Right ventricle myocardium inferior (tissue), 1 donor: ENCODE measurements at places on chromosomes 6 and 20.

DNA sequence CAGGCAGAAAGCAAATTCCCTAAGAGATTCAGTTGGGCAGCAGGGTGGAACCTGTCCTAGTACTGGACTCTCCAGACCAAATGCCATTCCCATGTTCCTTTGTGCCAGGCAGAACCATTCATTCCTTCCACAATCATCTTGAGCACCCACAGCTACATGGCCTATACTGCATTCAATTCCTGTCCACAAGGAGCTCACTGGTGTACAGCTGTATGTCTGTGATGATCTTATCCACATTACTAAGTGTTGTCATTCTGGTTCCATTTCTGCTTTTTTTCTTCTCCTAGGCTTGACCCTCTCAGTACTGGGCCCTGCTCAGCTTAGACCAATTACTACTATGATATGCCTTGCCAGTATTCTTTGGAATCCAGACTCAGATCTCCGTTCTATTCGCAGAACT lies 27.5 kb downstream of the MAN1A1 start:
- no peak for DNase-seq

DNA sequence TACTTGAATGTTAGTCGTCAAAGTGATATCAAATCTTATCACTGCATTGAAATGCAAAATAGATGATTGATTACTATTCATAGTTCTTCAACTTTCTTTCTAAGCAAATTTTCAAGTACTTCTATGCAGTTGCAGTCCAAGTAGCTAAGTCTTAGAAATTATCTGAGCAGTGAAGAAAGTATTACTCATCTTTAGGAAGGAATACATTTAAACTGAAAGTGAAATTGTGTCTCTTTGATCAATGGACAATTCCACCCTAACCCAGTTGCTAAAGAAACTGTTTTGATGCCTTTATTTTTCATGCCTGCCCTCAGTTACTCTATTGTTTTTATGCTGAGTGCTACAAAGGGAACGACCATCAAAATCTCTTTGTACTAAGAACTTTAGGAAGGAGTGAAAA lies 337.4 kb downstream of the GRIK2 start:
- DNase-seq, result no peak

DNA sequence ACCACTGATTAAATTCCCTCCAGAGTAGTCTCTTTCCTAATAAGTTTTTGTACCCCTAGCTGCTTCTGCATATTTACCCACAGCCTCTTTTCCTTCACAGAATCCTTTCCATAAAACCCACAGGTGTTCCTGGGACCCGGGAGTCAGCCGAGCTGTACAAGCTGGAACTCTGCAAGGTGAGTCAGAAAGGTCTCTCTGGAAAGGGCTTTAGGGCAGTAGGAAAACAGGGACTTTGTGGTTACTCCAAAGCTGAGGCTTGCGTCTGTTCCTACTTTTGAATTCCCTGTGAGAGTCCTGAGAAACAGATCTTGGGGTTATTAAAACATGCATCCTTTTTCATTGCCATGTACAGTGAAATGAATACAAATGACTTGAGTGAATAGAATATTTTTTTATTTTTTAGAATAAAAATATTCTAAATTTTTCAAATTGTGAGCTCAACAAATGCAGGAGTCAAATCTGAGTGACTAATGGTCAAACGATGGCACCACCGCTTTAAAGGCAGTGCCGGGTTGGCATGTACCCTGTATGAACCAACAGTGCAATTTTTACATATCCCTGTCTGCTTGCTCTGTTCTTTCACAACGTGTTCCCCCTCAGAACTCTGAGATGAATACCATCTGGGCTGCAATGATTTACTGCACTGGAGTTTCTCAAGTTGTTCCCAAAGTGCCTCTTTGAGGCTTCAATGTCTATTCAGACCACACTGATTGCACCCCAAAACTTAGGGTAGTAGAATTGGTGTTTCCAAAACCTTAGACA lies 78.4 kb downstream of the GFRAL start:
- no peak for DNase-seq

DNA sequence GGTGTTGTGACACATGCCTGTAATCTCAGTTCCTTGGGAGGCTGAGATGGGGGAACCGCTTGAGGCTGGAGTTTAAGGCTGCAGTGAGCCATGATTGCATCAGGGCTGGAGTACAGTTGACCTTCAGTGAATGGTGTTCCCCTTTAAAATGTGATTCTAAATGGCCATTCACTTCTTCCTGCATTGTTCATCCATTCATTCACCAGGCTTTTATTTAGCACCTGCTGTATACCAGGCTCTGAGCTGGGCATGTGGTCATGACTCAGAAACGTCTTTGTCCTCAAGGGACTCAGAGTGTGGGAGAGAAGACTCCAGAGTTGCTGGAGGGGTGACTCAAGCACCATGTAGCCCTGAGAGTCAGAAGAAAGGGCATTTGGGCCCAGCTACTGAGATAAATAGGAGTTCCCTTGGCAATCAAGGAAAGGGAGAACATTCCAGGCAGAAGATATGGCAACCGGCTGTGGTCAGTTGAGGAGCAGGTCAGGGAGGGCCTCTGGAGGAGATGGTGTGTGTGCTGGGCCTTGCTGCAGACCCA lies 101.1 kb downstream of the DLGAP4 start:
- DNase-seq, result no peak

DNA sequence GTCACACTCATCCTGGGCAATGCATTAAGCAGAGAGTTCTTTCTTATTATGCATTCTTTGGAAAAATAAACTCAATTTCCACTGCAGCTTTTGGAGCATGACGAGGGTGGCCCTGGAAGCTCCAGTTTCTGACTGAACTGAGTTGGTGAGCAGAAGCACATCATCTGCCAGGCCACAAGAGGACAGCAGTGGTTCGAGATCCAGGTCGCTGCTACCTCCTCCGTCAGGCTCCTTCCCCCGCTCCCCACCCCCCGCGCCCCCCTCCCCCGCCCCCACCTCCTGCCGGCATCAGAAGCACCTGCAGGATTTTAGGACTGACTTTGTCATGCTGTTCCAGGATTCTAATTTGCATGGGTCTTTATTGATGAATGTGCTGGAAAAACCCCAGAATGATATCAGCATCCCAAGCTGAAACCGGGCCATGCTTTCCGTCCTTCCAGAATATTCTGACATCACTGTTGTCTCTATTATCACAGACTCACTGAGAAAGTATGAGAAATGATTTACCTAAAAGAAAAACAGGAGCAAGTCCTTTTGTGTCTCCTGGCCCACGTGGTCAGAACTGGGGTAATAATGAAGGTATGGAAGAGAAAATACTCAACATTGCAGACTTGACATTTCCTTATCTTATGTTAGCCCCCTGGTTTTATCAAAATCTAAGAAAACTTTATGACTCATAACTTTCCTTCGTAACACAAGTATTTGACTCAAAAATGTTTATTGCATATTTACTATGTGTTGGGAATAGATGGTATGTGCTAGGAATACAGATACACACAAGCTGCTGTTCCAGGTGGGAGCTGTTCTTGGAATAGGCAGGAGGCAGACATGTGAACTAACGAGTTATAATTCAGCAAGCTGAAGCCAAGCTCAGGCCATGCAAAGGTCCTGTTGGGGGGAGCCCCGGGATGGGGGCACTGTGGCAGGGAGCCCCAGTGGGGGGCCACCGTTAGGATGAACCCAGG lies 220.2 kb upstream of the EXOC2 start:
- no peak for DNase-seq

DNA sequence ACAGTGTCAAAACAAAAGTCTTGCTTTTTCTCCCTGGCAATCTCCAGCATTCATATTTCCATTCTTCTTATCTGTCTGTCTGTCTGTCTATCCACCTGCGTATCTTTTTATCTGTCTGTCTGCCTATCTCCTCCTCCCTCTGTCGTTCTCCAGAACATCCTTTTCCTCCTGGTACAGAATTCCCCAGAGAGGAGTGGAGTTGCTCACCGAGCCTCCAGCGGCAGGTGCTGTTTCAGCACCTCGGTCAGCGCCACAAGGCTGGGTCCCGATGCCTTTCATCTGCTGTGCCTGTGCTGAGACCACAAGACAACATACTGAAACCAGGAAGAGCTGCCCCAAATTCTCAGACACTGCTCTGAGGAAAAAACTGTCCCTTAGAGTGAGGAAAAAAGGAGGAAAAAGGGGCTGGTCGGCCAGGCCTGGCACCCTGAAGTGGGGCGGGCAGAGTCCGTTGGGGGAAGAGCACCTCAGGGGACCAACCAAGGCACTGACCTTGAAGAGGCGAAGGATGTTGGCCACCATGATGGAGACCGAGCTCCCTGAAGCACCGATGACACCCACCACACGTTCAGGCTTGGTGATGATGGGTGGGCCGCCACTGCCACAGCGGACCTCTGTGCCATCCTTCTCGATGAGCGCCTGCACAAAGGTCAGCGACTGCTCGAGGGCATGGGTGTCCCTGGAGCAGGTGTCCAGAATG lies 13.3 kb downstream of the GRM4 start:
- no peak for DNase-seq

GRCh38 chr6:27630727-27631608 lies 158.1 kb upstream of the ZNF184 start:
- no peak for DNase-seq
